NCI-H524 treated with DMSO at 0.1 percent for 48 hours (cell line): ENCODE measurements at places on chromosomes 6 and 20.

- no peak for DNase-seq
Observed at GRCh38 chr20:47224857-47225256, 131.6 kb downstream of the ZMYND8 start.

DNA sequence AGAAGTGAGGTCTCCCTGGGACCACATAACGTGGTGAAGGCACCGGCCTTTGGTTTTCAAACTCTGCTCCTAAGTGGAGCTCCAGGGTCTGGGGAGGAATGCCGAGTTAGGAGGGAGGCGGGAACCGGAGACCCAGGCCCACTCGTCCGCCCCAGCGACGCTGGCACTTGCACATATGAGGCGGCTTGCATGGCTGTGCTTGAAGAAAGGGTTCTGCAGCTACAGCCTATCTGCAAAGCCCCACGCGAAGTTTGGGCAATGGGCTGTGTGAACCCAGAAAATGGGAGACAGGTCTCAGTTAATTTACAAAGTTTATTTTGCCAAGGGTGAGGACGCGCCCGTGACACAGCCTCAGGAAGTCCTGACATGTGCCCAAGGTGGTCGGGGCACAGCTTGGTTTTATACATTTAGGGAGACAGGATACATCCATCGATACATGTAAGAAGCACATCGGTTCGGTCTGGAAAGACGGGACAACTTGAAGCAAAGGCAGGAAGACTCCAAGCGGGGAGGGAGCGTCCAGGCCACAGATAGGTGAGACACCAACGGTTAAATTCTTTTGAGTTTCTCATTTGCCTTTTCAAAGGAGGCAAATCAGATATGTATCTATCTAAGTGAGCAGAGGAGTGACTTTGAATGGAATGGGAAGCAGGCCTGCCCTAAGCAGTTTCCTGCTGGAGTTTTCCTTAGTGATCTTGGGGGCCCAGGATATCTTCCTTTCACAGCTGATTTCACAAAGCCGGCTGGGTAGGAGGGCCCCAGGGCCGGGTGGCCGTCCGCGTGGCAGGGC, 782 bp upstream of the PCMTD2 start:
- no peak for DNase-seq

DNA sequence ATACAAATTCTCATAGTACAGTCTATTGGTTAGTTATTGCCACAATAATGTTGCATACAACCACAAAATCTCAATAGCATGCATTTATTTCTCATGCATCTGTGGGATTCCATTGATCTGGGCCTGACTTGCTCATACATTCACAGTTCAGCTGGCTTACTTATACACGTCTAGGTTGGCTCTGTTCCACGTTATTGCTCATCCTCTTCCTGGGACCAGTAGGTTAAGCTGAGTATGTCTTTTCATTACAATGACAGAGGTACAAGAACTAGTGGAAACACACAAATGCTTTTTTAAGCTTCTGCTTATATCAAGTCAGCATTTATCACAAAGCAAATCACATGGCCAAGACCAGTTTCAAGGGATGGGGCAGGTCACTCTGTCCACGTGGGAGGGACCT, 485.3 kb upstream of the BTBD3 start:
- no peak for DNase-seq

DNA sequence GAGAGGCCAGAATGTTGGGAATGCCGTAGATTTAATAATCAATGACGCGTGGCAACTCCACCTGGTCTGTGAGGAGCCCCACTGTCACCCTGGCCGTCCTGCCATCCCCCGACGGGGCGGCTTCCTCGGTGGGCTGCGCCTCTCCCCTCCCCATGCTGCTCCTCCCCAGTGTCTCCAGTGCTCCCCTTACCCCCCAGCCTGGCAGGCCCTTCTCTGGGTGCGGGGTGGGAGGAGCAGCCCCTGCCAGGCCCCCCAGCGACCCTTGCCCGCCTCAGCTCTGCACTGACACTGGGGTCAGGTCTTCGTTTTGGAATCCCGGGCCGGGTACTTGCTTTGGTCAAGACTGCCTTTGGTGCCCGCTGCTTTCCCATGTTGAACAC, 82.3 kb upstream of the FRMD1 start:
- DNase-seq = no peak

- no peak for DNase-seq
Observed at GRCh38 chr6:121799574-121799973, 364.1 kb downstream of the GJA1 start.

GRCh38 chr20:57682184-57683101, 27.4 kb downstream of the PMEPA1 start:
- DNase-seq = no peak

GRCh38 chr6:18100296-18100695, 22.2 kb downstream of the NHLRC1 start:
- no peak for DNase-seq

DNA sequence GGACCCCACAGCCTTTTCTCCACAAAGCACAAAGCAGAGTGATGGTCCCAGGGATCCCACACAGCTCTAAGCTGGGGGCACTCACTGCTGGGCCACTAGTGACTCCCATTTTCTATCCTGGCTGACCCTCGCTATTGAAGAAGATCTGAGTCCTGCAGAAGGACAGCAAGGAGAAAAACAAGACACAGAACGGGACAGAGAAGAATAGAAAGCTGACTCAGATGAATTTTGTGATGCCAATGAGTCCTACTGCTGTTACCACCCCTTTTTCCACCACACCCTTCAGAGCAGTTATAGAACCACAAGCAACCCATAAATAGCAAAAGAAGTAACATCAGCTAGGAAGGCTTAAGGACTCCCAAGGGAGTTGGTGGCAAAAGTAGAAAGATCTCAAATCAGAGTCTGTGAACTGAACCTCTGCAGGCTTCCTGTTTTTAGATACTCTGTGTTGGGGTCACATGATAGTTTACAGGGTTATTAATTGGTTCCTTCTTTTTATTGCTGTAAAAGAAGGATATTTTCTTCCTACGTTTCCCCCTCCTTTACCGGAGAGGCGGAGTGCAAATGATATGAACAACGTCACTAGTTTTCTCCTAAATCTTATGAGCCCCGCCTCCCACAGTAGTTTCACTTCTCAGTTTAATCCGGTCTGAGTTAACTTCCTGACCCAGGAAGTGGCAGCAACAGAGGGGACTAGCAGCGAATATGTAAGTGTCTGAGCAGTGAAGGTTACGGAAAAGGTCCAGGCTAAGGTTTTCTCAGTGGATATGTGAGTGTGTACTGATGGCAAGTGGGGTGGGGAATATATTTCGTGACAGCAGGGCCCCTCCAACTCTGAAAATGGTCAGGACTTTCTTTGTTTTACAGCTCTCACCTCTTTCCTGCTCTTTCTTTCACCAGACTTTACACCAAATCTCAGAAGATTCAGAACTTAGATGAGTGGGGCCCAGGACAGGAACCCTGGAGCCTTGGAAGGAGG, at the start of gene TRIM38:
Gene TRIM38, plus strand, starts transcription at position 654 of the 979 bp plus-strand sequence. CDS start 3,721 bp downstream, outside the sequence.
- no peak for DNase-seq

DNA sequence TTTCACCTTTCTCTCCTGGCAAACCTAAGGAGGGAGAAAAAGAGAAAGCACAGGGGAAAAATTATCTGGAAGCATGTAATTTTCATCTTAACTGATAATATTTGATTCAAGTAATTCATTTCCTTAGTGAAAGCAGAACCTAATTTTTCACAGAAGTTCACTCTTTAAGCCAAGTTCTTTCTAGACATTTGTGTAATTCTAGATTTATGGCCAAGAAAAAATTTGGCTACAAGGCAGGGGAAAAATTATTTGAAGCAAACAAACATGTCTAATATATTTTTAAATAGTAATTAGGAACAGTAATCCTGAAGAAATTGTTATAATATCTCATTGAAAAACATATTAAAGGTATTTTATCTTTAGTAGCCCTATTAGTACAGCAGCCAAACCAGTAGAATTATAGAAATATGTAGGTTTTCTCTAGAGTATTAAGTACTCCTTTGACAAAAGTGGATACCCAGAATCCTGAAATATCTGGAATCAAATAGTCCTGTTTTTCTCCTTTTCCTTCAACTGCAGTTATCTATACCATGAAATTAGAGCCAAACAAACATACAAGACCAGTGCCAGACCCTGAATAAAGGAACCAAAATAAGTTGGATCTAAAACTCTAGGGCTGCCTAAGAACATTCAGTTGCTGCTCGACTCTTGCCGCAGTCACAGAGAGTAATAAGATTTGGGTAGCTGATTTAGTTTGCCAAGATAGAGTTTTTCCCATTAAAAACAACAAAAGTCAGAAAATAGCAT, 116.5 kb downstream of the COL12A1 start:
- DNase-seq = no peak

DNA sequence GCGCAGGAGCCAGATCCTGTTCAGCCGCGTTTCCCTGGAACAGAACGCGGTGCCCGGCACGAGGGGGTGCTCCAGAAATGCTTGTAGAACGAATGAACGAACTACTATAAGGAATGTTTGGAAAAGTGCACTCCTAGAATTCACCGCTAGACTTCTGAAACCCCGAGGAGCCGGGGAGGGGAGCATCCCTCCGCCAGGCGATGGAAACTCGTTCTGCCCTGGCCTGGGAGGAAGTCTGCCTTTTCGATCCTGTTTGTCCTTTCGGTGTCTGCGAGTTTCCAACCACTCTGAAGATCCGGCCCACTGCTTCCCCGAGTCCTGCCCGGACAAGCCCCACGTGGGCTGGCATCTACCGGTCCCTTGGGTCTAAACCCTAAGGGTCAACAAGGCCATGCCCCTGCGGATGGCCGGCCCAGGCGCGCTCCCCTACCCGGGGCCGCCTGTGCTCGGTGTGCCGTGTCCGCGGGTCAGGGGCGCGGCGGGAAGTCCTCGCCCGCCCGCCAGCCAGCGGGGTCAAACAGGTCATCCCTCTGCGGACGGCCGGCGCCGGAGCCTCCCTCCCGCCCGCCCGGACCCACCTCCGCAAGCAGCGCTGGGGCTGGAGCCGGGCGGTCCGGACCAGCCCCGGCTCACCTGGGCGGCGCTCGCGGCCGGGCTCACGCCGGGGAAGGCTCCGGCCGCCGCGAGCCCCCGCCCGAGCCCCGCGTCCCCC, 526 bp downstream of the SULF2 start:
- no peak for DNase-seq

DNA sequence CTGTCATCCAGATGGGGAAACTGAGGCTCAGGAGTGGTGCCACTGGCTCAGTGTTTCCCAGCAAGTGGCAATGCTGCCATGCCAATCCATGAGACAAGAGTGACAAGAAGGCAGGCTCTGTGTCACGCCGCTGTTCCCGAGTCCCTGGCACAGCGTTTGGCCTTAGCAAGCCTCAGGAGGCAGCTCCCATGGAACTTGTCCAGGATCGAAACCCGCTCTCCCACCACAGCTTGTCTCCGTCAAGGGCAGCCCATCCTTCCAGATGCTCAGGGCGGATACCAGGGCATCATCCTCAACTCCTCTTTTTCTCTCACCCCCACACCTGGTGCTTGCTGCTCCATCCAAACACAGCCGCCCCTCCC, 110.6 kb upstream of the PTPN1 start:
- no peak for DNase-seq

DNA sequence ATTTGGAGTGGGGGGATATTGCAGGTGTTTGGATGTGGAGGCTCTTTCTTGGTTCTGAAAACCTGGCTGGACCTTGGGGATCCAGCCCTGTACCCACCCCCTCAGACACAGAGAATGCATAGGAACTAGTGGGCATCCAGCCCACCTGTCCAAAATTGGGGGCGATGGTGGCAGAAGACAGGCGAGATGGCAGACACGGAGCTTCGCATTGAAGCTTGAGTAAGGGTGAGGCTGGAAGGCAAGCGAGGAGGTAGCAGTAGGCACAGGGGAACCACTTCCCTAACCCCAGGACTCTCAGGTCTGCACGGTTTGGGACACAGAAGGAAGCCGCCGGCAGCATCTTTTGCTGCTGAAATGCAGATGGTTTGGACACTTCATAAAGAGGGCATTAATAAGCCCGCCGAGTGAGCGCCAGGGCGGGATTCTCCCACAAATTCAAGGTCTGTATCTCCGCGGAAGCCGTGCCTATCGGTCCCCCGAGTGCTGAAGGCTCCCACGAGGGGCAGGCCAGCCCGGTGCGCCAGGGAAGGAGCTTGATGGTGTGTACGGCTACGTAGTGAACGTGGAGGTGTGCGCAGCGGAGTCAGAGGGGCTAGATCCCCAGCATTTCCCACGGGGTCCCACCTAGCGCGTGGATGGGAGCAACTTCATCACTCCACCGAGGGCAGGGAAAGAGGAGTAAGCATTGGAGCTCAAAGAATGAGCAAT, 1.6 kb upstream of the FOXA2 start:
- no peak for DNase-seq

DNA sequence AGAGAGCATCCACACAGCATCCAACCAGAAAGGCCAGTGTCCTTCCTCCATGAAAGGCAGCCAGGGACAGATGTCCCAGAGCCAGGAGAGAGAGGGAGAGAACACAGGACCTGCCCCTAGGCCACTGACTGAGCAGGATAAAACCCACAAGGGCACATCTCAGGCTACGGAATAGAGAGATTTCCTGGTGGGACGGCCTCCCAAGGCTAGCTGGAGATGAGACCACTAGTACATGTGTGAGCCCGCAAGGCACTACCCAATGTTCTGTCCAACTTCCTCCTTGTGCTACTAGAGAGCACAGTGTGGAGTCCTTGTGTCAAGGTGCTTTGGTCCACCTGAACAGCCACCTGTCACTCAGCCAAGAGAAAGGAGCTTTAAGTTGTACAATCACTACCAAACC, 44.2 kb downstream of the PLCG1 start:
- DNase-seq = no peak

DNA sequence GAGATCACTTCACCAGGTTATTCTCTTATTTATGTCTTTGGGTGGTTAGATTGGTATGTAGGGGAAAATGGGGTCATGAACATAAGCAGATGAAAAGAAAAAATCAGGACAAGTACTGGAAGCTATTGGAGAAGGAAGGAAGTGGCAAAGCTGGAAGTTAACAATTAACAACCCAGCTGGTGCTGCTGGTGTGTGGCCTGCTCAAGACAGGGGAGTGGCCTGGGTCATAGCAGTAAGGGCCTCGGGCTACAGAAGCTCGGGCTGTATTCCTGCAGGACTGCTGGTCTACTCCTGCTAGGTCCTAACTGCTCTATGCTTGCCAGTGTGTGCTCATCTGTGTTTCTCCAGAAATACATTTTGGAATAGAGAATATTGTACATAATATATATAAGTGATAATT, 19.6 kb downstream of the MYLIP start:
- DNase-seq = no peak

GRCh38 chr6:160986851-160987250, 4.7 kb upstream of the MAP3K4 start:
- DNase-seq = no peak

DNA sequence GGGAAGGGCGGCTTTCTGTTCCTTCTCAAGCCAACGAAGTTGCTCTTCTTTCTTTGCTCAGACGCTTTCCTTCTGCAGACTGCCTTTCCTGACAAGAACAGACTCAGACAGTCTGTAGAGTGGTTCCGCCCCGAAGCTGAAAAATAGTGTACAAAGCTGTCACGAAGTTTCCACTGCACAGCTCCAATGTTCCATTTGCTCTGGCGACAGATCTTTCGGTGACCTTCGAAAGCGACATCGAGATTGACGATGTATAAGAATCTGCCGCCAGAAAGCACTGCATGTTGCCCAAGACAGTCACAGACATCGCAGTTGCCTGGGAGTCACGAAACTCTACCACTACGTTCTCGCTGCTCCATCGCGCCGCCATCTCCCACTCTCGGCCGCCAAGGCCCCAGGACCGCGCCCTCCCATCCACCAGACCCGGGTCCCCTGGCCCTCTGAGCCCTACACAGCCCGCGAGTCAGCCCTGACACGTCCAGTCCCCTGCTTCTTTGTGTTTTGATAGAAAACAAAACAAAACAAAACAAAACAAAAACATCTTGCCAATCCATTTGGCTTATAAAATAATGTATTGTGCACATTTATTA, 42.1 kb upstream of the ZNF184 start:
- no peak for DNase-seq
